KG1 (cell line): ENCODE measurements at places on chromosomes 5 and 9.

DNA sequence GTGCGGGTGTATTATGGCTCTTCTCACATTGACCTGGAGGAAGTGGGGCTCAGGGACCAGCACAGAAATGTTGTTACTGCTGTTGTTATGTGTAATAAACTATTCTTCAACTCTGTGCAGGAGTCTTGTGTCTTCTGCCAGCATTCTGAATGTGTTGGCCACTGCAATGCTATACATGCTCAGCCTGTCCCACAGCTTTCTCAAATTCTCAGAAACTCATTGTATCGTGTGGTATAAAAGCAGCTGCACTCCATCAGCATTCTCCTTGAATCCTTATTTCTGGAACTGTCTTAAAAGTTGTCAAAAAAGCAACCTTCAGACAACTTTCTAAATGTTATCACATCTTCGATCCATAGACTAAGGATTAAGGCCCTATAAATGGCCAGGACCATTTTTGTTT lies 72.0 kb downstream of the ZNF474 start:
- DNase-seq: no peak

DNA sequence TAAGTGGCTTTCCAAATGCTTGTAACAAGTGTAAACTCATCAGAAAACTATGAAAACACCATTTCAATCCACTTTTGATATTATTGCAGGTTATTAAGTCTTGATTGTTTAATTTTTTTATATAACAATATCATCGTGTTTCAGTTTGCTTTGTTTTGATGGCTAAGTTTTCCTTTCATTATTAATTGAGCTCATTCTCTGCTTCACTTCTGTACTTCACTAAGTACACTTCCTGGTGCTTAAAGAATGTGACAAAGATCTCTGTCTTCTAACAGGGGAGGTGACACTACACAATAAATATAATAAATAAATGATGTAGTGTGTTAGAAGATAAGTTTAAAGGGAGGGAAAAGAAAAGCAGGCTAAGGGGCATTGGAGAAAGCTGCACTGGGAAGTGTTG lies 13.0 kb upstream of the RAD23B start:
- DNase-seq: no peak

DNA sequence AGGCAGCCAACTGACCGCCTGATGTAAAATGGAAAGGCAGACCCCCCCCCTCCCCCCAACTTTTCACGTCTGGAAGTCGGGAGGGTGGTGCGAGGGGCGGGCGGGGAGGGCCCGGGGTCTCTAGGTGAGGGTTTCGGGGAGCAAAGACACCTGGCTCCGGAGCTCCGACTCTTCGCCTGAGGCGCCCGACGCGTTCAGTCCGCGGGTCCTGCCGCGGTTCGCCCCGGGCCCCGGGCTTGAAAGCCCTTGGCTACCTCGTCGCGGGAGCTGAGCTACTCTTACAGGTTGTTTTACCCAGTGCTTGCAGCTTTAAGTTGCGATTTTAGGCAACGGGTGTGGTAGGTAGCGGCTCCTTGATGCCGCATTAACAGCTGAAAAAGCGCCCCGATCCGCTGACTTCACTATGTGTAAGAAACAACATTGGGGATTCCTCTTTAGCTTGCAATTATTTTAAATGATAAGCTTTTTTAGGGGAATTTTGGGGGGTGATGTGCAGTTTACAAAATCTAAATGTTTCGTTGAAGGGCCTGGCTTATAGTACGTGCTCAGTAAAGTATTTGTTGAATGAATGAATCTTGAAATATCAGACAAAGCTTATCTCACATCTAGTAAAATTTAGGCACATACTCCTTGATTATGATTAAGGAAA lies 722 bp downstream of the CDC42SE2 start:
- DNase-seq: no peak

- DNase-seq: peak; percentile 10
Observed at GRCh38 chr9:113580041-113580953, 116.8 kb downstream of the RGS3 start.

DNA sequence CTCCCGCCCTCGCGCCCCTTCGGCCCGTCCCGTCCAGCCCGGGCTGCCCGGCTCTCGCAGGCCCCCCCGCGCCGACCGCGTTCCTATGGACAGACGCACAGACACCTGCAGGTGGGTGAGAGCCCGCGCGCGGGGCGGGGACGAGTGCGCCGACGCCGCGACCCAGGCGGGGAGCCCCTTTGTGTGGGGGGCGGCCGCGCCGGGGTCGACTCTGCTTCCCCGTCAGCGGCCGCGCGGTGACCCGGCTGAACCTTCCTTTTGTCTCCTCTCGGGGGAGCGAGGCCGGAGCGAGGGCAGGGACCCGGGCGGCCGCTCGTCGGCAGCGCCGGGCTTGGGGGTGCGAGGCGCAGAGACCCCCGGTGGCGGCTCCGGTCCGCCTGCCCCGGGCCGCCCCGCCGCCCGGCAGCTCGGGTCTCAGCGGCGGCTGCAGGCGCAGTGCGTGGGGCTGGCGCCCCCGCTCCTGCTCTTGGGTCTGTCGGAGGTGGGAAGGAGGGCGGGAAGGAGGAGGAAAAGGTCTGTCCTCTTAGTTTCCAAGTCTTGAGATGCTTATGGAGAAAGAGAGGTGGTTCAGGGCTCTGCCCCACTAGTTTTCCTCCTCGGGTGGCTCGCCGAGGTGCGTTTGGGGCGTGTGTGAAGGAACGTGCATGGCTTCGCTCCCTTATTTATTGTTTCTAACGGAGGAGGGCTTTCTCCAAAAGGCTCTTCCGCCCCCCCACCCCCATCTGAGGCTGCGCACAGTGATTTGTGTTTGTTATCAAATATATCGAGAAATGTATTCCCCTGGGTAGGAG lies 576 bp downstream of the KIAA1958 start:
- peak; percentile 25 for DNase-seq

- no peak for DNase-seq
Observed at GRCh38 chr9:133705576-133705975, 32.6 kb downstream of the SARDH start.

GRCh38 chr5:174545926-174546325 lies 178.5 kb upstream of the MSX2 start:
- DNase-seq: no peak

GRCh38 chr9:129484352-129485000 lies 136.4 kb downstream of the C9orf50 start:
- no peak for DNase-seq

DNA sequence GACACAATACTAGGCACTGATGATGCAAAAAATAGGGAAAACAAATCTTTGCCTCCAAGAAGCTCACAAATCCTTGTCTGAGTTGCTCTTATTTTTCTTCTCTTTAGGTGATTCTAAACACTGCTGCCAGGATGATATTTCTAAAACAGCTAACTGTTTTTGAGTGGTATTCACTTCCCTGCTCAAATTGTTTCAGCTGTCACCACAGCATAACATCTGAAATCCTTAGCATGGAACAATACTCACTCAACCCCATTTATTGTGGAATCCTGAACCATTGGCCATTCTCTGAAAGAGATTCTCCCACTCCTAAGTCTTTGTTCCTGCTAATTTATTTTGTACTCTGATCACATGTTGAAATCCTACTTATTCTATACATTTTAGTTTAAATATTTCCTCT lies 4.8 kb upstream of the SHOC1 start:
- no peak for DNase-seq

GRCh38 chr5:38241655-38242054 lies 16.7 kb upstream of the EGFLAM start:
- no peak for DNase-seq

GRCh38 chr5:142070734-142071133 lies 37.8 kb upstream of the NDFIP1 start:
- DNase-seq: no peak

DNA sequence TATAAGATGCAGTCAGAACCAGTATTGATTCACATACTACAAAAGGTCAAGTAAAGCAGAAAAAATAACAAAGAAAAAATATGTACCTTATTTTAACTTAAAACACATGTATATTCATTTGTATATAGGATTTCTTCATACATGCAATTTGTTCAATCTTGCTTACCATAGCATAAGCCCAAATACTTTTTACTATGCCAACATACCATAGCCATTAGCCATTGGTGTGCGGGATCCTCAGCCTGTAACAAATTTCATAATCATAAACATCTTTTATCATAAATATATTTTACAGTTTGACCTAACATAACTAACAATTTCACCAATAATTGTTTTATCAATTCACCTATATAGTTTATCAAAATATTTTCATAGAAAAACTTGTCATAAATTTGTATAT lies 51.1 kb downstream of the MPDZ start:
- no peak for DNase-seq

DNA sequence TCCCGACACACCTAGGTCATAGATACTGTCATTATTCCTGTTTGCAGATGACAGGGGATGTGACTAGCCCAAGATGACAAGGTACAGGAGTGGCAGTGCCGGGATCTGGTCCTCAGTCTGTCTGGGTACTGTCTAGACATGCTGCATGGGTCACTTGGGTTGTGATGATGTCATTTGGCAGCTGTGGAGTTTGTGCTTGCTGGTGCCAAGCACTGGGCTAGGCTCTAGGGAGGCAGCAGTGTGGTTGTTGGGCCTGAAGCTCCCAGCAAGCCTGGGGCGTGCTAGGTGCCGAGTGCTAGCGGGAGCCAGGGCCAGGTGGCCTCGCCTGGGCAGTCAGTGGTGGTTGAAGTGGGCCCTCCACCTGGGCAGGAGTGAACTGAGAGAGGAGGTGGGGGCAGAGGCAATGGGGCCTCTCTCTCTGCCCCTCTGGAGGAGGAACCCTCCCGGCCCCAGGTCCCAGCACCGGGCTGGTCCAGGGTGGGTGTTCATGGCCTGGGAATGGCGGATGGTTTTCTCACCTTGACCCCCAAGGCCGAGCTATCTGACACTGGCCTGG lies 8.8 kb upstream of the ASB6 start:
- DNase-seq: no peak

DNA sequence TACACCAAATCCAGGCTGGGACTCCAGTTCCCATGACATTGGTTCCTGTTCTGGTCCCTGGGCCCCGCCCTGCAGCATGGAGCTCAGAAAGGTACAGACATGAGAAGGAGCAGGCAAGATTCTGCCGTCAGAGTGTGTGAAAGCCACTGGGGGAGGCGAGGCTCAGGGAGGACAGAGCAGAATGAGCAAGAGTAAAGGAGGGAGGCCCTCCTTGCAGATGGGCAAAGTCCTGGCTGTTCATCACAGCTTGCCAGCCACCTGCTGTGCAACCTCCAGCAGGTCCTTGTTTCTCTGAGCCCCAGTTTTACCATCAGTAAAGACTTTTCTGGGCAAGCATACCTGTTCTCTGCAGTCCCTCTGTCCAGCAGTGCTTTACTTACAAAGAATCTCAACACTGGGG lies 73.3 kb downstream of the HRH2 start:
- DNase-seq: no peak

DNA sequence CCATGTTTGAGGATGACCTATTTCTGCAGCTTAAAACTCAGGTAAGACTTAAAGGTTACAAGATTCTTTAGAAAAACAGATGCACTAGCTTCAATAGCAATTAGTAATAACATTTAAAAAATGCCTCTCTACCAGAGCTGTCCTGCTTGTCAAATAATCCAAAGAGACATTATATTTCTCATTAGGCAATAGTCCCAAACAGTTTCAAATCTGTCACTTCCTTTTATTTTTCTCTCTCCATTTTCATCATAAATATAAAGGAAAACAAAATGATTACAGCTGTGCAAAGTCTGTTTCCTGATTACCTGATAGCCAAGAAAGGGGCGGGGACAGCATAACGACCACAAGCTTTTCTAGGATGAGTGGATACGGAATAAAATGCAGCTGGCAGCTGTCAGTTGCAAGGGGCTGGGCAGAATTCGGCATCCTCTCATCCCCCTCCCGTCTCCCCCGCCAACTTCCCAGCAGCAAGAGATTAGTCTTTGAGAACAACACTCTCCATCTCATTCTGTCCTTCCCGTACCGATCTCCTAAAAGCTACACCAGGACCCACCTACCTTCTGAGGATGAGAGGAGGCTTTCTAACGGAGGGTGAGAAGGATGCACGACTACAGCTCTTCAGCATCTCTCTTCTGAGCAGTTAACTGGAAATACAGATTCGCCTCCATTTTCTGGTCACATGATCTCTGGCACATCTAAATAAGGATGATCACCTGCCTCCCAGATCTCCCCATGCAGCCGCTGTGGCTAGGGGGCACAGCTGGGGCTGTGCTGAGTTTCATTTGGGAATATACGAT lies 72.5 kb upstream of the PCA3 start:
- DNase-seq: no peak

DNA sequence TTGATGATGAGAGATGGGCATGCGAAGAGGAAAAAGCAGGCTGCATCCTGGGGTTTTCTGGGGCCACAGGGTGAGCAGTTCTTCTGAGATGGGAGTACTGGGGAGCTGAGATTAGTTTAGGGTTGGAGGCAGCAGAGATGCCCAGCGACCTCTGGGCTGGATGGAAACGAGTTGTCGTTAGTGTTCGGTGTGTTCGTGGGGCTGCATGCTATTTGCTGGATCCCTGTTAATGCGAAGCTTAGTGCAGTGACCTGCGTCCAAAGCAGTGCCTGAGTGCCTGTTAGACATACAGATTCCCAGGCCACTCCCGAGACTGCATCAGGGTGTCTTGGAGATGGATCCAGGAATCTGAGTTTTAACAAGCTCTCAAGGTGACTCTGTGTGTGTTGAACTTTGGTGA lies 201.3 kb downstream of the CACNA1B start:
- DNase-seq: no peak

DNA sequence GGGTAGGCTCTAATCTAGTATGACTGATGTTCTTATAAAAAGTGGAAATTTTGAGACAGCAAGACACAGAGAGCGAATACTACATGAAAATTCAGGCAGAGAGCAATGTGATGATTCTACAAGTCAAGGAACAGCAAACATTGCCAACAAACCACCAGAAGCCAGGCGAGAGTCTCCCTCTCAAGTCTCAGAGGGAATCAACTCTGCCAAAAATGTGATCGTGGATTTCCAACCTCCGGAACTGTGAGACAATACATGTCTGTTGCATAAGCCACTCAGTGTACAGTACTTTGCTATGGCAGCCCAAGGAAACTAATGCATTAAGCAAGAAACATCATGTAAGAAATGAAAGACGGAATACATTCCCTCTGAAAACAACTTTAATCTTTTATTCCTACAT lies 52.1 kb upstream of the CCNG1 start:
- no peak for DNase-seq

DNA sequence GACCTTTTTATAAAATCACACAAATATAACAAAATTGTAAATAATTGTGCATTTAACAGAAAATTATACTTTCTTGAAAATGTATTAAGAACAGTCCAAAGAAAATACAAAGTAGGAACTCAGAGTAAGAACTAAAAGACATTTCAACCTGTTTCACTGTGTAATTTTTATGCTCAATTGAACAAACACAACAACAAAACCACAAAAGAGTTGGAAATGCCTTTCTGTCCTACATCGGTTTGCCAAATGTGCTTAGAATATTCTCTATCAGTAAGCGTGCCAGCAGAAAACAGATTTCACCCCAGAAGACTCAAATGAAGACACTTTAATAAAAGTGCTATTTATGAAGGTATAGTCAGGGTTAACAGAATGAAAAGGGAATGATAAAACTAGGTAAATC lies 592.1 kb downstream of the PRELID2 start:
- no peak for DNase-seq

DNA sequence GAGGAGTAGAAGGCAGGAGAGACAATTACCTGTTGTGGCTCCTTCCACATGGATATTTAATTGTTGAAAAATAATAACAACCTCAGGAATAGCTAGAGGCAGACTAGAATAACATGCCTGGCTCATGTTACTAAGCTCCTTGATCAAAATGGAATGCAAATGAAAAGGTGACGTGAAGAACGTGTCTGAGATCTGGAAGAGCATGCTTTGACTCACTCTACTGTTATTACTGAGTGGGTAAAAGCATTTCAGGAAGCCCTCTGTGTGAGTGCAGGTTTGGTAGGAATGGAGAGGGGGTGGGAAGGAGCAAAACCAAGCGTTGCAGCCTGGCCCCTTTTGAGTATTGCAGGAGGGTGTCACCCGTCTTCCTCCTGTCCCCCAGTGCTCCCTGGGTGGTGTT lies 84.8 kb downstream of the EQTN start:
- no peak for DNase-seq
